ENCODE measurements at places on chromosomes 2 and 18.

GRCh38 chr2:122094557-122094956, 339.1 kb downstream of the TSN start:
- no peak for DNase-seq

GRCh38 chr2:8211384-8211783, 470.5 kb upstream of the ID2 start:
- DNase-seq = no peak

DNA sequence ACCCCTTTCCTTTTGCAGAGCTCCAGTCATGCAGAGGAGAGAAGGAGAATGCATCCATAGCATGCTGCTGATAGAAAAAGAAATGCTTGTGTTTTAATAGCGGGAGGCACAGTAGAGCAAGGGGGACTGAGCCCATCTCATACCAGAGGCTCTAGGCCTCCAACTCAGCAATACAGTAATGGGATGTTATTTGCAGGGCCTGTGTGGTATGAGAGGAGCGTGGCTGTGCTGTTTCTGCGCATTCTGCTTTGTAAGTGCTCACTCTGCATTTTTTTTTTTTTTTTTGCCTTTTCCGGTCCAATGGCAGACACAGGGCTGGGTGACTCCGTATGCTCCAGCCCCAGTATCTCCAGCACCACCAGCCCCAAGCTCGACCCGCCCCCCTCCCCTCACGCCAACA, 200.0 kb downstream of the GBX2 start:
- DNase-seq = no peak

DNA sequence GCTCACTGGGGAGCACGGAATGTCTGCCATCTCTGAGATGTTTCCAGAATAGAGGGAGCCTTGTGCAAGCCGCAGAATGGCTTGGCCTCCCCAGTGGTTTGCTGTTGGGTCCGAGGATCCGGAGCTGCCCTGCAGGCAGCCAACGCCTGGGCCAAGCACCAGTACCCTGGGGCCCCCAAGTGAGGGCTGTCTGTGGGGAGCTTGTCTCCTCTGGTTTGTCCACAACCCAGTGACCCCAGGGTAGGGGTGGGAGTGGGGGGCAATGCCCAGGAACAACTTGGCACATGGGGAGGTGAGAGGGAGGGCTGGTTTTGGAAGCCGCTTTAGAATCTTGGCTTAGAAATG, 147.1 kb downstream of the CABLES1 start:
- DNase-seq = no peak

GRCh38 chr2:65754219-65754618, 321.8 kb upstream of the SPRED2 start:
- DNase-seq = no peak

- no peak for DNase-seq
These were observed 13.6 kb upstream of the CXCR4 start for GRCh38 chr2:136131484-136131960.

GRCh38 chr2:200012401-200012800, 57.0 kb downstream of the MAIP1 start:
- no peak for DNase-seq

DNA sequence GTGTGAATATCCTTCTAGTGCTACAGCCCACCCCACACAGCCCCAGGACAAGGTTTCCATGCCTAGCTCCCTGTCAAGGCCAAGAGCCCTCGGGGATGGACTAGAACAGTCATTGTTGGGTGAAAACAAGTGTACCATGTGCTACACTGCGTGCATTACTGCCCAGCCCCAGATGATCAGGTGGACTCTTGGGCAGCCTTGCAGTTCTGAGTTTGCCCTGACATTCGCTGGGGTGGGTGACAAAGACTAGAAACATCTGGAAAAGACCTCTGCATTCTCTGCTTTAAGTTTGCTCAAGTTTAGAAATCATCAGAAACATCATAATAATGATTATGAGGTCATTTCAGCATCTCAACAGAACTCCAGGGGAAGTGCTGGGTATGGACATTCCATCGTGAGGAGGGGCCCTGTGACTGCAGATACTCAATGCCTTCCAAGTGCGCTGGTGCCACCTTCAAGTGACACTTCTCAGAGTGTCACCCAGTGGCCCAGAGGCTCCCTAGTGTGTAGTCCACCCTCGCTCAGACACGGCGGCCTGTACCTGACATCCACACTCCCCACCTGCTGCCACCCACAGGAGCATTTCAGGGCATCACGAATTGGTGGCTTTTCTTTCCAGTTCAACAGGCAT, 5.3 kb upstream of the PXDN start:
- no peak for DNase-seq

DNA sequence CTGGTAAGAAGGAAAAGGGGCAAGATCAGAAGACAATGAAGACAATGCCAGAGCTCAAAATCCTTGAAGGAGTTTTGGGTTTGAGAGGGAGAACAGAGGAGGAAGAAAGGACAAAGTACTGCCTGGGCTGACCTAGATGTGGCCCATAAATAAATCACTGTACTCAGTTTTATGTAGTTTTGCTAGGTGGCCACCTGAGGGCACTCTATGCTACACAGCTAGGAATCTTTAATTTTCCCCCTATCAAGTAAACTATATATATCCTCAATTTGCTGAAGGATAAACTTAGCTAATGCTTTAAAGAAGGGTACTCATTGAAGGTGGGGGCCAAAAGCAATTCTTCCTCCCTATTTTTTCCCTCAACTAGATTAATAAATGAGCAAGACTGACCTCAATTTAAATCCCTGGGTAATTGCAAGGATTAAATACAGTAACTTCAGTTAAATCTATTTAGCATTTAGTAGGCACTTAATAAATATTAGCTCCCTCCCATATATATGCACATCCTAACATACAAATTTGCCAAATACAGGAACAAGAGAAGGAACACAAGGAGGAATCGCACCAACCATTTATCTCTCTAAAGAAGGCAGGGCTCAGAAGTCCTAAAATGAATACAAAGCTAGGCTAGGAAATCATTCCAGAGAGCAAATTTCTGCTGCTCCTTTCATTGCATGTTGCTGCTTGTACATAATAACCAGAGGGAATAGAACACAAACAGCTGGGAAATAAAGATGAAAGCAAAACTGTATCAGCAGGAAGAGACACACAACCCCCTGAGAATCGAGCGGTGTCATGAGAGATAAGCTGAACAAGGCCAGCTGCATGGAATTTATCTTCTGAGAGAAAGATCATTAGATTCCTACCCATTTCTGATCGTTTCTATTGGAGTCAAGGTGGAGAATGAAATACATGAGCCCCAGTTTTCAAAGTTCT, 540.1 kb downstream of the NRXN1 start:
- no peak for DNase-seq

DNA sequence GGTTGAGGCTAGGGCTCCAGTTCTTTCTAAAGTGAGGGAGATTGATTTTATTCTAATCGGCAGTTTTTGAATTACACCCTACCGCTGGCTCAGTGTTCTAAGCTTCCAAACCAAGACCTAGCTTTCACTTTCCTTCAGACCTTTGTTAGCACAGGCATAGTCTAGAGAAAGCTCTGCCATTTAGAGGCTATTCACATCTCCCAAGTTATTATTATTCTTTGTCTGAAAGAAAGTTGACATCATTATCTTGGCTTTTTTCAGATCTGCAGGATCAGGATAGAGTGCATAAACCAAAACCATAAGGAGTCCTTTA, 276.8 kb downstream of the ASXL3 start:
- no peak for DNase-seq

DNA sequence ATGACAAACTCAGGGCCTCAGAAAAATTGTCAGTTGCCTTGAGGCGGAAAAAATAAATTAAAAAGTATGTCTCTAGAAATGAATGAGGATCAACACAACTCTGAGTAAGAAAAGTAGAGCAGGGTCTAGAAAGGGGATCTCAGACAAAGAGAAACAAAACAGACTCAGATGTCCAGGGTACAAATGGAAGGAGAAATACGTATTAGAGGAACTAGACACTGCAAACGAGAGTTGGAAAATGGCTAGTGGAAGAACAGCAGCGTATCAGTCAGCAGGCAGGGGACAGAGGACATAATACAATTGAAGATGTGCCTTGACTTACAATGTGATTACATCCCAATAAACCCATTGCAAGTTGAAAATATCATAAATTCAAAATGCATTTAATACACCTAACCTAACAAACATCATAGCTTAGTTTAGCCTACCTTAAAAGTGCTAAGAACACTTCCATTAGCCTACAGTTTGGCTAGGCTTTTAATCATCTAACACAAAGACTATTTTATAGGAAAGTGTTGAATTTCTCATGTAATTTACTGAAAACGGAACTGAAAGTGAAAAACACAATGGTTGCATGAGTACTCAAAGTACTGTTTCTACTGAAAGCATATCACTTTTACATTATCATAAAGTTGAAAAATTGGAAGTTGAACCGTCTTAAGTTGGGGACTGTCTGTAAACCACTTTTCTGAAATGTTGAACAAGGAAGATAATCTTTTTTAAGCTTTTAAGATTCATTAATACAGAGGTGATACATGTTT, 182.8 kb downstream of the NBAS start:
- DNase-seq = no peak

GRCh38 chr18:59005262-59005661, 134.4 kb upstream of the SEC11C start:
- no peak for DNase-seq

GRCh38 chr2:11716689-11717321, 29.6 kb upstream of the LPIN1 start:
- no peak for DNase-seq

GRCh38 chr18:5717256-5717655, 173.5 kb upstream of the EPB41L3 start:
- no peak for DNase-seq
